Stimulated activated CD8-positive, alpha-beta memory T cell treated with anti-CD3 and anti-CD28 coated beads, Interleukin-7, amount 100 ng/mL, for 4 hours (primary cell): ENCODE measurements at places on chromosomes 6 and 20.

DNA sequence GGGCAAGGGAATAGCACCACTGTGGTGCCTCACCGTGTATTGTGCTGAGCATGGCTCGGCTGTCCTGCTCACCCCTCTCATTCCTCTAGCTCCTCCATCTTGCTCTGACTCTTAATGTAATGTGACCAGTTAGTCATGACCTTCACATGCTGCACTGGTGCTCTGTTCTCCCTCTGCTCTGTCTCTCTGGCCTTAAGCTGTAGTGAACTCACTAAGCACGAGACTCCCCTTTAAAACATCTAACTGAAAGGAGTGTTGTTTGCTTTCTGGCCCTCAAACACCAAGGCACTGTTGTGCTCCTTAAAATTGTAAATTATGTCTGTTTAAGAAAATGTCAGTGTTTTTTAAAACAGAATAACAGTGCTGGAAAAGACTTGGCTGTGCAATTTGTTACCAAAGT lies 140.4 kb downstream of the HDGFL1 start:
- DNase-seq, result no peak

GRCh38 chr20:51028616-51029212 lies 5.8 kb upstream of the KCNG1 start:
- no peak for DNase-seq

DNA sequence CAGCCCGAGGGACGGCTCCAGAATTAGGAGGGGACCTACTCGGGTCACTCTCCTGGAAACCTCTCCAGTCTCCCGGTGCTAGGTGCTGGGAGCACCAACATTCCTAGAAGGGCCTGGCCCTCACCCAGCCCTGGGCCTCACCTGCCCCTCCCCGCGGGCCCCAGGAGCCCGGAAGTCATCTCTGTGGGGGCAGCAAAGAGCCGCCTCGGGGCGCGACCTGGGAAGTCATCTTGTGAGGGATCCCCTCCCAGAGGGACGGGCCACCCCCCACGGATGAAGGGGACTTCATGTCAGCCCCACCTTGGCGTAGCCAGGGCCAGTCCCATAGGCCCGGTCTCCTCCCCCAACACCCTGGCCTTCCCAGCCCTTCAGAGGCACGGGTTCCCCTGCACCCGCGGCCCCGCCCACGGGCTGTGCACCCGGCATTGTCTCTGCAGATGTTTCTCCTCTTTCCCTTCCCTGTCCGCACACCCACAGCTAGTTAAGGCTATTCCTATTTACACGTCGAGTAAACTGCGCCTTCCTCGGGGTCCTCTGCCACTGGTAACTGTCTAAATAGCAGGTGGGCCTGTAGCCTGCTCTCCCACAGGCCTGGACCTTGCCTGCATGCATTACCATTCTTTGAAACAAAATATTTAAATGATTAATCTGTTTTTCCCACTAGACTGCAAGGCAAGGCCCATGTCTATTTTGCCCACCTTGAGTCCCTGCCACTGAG lies 896 bp upstream of the RNASET2 start:
- DNase-seq, result peak; percentile 30

DNA sequence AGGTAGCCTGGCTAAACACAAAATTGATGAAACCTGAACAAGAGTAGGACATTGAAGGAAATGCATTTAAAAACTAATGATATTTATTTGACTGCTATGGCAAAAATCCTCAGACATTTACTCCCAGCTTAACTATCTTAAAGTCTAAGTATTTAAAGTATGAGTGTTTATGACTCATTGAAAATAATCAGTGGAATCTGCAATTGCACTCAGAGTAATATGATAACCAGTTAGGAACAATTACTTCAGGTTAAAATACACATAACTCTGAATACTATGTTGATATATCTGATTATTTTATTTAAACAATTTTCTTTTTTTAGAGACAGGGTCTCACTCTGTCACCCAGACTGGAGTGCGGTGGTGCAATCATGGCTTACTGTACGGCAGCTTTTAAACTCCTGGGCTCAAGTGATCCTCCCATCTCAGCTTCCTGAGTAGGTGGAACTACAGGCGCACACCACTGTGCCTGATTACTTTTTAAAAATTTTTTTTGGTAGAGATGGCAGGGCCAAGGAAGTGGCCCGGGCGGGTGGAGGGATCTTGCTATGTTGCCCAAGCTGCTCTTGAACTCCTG lies 43.9 kb downstream of the FILIP1 start:
- no peak for DNase-seq

DNA sequence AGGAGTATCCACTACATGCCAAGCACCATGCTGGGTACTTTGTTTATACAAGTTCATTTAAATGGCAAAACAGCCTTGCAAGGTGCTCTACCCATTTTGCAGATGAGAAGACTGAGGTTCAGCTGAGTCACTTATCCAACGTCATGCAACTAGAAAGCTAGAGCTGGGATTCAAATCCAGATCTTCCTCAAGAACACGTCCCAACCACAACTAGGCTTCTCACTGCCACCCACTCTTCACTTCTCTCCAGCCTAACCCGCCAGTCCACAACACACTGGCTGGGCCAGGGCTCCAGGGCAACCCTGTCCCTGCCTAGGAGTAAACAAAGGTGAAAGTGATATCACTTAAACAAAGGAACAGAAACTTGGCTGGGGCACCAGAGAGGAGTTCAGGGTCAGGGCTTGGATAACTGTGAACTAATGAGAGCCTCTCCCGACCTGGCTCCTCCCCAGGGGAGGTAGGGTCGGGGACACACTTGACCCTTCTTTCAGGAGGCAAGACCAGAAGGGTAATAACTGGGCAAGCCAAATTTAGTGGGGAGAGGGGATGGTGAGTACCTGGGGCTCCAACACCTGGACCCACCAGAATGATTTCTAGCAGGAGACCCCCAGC lies 7.9 kb downstream of the SDC4 start:
- no peak for DNase-seq

DNA sequence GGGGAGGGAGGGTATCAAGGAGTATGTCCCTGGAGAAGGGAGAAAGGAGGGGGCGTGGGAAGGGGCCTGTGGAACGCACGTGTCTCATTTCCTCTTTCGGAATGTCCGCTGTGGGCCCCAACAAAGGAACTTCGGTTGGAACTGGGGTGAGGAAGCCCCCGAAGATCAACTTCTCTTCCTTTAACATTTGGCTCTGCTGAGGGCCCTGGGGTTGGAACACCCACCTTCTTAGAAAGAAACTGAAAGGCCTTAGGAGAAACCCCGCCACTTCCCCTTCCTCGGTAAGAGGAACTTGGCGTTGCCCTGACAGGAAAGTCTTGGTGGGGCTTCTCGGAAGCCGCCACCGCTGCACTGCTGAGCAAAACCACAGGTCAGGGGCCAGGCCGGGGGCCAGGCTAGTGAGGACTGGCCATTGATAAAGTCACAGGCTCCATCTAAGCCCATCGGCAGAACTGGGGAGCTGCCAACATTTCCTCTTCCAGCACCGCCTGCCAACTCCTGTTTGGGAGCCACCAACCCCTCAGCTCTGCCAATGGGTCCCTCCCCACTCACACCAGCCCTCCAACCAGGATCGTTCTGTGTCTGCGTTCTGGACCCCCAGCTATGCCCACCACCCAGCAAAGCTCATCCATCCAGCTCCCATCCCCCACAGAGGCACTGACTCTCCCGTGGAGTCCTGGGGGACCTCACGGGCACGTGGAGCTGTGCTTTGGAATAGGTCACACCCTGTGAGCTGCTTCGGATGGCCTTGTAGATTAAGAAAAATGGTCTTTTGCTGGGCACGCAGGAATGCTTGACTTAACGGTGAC lies 44.8 kb downstream of the FGD2 start:
- peak; percentile 64 for DNase-seq

- no peak for DNase-seq
Measured at GRCh38 chr20:37686762-37687477, 6.9 kb upstream of the CTNNBL1 start.

GRCh38 chr20:54639941-54640340 lies 164.5 kb downstream of the DOK5 start:
- DNase-seq, result no peak

DNA sequence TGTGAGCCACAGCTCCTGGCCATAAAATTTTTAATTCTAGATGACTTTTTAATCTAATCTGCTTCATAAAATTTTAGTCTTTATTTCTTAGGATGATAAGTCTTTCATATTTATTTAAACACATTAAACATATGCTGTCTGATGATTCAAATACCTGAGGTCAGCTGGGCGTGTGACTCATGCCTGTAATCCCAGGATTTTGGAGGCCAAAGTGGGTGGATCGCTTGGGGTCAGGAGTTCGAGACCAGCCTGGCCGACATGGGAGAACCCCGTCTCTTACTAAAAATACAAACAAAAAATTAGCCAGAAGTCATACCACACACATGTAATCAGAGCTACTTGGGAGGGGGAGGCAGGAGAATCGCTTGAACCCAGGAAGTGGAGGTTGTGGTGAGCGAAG lies 53.1 kb downstream of the RBM24 start:
- DNase-seq, result no peak

DNA sequence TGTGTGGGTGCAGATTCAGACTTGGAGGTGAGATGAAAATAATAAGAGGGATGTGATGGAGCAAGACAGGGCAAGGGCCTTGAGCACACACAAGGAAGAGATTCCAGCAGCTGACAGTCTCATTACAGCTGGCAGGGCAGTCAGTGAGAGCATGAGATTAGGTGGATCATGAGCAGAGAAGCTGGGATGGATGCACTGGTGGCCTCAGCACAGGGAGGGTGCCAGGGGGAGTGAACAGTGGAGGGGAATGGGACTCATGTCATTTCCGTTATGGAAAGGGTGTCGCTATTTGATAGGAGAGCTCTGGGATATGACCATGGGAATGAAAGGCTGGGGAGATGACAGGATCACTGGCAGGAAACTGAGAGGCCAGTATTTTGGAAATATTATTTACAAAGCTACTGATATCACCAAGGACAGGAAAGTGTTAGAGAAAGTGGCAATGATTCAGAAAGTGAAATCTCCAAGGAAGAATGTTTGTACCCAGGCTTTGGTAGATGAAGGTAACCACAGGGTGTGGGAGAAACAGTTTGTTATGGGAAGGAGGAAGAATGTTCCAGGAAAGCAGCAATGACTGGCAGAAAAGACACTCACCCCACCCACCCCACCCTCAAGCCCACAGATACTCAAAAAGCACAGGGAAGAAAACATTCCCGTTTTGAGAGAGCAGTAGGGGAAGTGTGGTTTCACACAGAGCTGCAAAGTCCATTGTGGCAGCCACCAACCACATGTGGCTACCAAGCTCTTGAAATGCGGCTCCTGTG lies 214.7 kb upstream of the PROKR2 start:
- no peak for DNase-seq

- no peak for DNase-seq
Measured at GRCh38 chr20:58195047-58195446, 33.4 kb downstream of the ANKRD60 start.

DNA sequence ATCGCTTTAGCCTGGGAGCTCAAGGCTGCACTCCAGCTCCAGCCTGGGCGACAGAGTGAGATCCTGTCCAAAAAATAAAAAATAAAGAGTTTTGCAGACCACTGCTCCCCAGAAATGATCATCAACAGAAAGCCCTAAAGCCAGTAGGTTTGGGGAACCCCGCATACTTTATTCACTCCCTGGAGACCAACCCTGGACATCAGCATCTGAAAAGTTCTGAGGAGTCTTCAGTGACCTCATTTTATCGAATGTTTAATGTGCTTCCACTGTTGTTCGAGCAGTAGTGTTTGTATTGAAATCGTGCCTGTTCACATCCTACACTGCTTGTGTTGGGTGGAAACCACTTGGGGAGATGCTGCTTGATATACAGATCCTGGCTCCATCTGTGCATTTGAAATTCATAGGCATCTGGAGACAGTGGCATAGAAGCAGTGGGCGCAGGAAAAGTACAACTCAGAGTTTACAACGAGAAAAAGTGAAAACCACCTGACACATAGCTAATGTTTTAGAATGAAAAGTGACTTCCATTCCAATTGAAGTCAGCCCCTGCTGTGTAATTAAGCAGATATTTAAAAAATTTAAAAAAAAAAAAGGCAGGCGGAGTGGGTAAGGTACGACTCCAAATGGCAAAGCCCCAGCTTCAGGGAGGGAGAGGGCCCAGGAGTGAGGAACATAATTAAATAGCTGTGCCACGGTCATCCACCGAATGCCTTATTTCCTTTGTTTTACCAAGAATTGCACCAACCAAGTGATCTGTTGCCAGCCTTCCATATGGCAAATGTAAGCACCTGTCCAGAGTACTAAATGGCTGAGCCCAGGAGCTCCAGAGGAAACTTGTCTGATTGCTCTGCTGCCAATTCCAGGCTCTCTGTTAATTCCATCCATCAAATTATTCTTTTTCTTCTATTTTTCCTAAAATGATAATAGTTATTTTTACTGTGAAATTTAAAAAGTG lies 100.4 kb upstream of the NAA20 start:
- DNase-seq, result no peak

DNA sequence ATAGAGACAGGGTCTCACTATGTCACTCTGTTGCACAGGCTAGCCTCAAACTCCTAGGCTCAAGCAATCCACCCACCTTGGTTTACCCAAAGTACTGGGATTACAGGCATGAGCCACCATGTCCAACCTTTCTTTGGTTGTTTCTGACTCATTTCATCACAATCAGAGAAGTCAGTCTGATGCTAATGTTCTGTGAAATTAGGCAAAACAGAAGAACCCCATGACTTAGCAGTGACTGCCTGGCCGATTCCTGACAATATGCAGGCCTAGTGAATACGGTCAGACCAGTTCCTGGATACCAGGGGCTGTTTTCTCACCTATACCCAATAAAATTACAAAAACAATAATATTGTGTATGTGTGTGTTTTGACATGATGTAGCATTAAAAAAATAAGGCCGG lies 58.8 kb upstream of the BTN3A2 start:
- DNase-seq, result no peak

DNA sequence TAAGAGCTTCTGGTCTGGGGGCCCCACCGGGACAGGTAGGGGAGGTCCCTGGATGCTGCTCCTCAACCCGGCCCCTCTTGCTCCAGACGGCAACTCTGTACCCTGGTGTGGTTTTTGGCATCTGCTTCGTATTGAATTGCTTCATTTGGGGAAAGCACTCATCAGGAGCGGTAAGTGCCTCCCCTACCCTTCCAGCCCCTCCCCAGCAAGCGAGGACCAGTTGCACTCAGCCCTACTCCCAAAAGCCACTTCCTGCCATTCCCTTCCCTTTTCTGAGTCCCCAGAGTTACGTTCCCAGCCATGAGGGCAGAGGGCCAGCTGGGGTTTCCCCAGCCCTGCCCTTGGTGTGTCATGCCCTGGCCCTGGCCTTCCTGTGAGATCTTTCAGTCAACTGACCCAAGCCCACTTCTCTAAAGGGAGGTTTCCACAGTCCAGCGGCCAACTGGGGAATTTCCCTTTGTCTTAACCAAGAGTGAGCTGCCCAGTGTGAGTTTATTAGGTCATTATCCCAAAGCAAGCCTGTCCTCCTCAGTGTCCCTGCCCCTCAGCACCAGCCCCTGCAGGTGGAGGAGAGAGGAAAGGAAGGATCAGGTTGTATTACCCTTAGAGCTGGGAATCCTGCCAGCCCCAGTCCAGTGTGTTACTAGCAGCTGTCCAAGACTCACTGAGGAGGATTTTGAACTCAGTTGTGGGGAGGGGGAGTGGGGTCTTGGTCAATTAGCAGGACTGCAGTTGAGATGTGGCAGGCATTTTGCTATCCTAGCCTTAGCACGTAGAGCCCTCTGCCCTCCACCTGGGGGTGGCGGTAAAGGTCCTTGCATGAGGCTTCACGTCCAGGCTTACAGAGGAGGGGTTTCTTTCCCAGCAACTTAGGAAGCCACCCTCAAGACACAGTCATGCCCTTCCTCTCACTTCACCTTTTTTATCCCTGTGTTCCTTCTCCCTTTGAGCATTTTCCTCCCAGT lies 45.8 kb downstream of the TM9SF4 start:
- DNase-seq, result peak; percentile 15

GRCh38 chr6:2733736-2734480 lies 16.8 kb downstream of the MYLK4 start:
- no peak for DNase-seq

- DNase-seq, result no peak
Measured at GRCh38 chr6:17932330-17932852, 55.0 kb downstream of the KIF13A start.

GRCh38 chr20:61640131-61640870 lies 388.2 kb downstream of the CDH4 start:
- no peak for DNase-seq
